ENCODE measurements at places on chromosomes 7 and 10.

GRCh38 chr10:103850572-103850895, 4.8 kb downstream of the SH3PXD2A start:
- no peak for DNase-seq

DNA sequence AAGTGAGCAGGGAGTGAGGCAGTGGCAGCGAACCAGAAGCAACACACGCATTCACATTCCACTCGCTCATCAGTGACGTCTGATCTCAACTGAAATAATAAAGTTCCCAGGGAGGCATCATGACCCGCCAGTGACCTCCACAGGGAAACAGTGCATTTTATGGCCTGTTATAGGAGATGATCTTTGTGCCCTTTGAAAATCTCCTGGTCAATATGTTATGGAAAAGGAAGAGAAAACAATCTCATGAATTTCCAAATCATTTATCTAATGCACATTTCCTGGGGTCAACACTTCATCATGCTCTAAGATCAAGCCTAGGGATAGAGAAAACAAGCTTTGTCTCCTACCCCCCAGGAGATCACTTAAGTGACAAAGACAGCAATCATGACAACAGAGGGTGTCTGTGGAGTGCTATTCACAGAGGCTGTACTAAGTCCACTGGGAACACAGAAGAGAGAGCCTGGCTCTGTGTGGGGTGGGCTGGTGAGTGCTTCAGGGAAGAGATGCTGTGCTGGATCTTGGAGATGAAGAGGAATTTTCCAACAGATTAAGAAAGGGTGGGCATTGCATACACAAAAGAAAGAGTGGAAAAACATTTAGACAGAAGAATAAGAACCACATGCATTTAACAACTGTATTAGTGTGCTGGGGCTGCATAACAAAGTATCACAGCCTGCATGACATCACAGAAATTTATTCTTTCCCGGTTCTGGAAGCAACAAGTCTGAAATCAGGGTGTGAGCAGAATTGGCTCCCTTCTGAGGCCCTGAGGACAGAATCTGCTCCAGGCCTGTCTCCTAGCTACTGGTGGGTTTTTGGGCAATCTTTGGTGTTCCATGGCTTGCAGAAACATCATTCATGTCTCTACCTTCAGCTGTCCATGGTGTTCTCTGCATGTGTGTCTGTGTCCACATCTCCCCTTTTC, 613.9 kb upstream of the IGFBP3 start:
- DNase-seq = no peak

GRCh38 chr10:122191936-122192541, 79.1 kb upstream of the BTBD16 start:
- no peak for DNase-seq

- DNase-seq = no peak
Measured at GRCh38 chr7:40551685-40552576, 417.1 kb downstream of the SUGCT start.

GRCh38 chr7:132877573-132877972, 204.3 kb downstream of the CHCHD3 start:
- DNase-seq = no peak

DNA sequence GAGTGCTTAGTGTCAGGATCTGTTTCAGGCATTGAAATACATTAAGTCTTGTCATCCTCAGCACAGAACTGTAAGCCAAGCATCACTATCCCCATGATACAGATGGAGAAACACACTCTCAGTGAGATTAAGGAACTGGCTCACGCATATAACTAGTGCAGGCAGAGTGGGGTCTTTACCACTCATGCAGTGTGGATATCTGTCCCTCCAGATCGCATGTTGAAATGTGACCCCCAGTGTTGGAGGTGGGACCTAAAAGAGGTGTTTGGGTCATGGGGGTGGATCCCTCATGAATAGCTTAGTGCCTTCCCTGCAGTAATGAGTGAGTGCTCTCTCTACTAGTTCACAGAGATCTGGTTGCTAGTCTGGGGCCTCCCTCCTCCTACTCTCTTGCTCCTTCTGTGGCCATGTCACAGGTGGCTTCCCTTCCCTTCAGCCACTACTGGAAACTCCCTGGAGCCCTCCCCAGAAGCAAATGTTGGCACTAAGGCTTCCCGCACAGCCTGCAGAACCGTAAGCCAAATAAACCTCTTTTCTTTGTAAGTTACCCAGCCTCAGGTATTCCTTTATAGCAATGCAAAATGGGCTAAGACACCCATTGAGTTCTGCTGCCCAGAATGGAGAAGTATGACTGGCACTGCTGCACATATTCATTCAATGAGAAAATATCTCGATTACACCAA, 31.8 kb upstream of the MSMB start:
- no peak for DNase-seq

DNA sequence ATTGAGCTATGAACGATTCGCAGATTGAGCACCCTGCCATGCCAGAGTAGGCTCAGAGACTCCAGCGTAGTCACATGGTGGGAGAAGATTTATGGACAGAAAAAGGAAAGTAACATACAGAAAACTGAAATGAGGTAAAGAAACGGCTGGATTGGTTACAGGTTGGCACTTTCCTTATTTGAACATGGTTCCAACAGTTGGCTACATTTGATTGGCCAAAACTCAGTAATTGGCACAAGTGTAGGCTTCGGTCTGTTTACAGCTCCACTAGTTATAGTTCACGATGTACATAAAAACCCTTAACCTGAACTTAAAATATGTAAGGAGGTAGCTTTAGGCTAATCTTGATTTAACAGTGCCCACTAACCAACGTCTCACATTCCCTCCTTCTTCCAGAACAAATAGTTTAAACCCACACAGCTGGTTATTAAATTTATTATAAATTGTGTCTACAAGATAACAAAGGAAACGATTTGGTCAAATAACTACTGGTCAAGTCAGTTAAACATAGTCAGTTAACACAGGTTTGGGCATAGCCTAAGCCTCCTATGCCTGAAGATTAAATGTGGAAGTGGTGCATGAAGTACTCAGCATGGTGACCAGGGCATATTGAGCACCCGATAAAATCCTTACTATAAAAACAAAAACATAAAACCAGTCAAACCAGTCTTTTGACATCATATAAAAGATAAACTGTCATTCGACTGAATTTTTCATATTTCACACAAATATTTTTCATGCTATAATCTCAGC, 17.9 kb upstream of the MTERF1 start:
- no peak for DNase-seq

- no peak for DNase-seq
Measured at GRCh38 chr10:83045731-83046130, 1093.6 kb upstream of the GHITM start.

DNA sequence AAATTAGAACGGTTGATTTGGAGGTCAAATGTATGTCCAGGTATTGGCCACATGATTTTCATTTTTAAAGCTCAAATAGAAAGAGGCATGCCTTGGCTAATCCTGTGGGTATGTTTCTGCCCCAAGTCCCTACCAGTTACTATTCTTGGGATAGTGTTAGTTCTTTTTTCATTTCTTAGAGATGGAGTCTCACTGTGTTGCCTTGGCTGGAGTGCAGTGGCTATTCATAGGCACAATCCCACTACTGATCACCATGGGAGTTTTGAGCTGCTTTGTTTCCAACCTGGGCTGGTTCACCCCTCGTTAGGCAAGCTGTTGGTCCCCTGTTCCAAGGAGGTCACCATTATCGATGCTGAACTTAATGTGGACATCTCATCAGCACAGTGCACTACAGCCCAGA, 46.3 kb downstream of the NRP1 start:
- no peak for DNase-seq

DNA sequence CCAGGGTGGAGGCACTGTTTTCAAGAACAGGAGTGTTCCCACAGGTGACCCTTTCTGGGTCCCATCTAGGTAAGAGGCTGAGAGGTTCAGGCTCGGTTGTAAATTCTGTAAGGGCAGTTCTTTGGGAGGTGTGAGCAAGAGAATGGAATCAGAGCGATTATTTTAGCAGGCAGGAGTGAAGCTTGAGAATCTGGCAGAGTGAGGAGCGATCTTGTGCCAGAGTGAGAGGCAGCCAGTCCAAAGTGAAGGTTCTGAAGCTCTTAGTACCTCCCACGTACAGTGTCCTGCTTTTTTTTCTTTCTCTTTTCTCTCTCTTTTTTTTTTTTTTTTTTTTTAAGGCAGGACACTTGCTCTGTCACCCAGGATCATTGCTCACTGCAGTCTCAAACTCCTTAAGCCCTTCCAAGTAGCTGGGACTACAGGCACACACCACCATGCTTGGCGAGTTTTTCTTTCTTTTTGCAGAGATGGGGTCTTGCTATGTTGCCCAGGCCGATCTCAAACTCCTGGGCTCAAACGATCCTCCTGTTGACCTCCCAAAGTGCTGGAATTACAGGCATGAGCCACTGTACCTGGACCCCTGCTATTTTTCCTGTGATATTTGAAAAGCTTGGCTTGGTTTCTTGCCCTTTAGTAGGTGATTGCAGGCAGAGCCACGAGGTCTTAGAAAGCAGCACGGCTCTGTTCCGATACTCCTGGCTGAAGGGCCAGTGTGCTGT, 10.9 kb downstream of the POR start:
- DNase-seq = no peak

- no peak for DNase-seq
Measured at GRCh38 chr10:12643279-12643678, 293.9 kb downstream of the CAMK1D start.

DNA sequence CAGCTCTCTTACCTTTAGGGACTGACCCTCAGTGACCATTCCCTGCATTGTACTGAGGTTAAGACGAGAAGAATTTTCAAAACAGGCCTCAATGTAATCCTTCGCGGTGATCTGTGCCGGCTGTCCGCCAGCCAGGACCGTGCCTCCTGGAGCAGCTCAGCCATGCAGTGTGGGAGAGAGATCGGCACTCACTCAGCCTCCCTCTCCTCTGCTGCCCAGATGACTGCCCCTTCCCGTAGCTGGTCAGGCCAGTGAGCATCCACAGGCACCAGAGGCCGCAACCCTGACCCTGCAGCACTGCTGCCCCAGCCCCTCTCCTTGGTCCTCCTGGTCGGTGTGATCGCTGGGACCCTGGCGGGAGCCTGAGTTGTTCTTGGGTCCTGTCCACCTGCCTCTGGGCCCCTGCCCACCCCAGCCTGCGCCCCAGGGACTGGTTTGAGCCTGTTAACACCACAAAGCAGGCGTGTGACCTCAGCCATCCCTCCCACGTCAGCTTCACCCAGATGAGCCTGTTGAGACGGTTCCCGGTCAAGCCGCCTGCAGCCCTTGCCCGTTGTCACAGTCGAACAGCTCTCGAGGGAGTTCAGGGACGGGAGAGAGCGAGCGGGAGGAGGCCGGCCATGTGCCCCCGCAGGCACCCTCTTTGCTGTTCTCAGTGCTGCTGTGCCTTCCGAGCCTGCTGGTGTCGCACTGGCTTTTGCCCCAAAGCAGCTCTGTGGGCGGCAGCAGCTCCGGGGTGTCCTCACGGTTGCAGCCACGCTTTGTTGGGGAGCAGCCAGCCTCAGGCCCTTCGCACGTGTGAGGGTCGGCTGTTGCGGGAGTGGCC, 37.2 kb downstream of the NKX6-2 start:
- DNase-seq = no peak

GRCh38 chr7:111796671-111797070, 234.4 kb upstream of the IMMP2L start:
- no peak for DNase-seq

DNA sequence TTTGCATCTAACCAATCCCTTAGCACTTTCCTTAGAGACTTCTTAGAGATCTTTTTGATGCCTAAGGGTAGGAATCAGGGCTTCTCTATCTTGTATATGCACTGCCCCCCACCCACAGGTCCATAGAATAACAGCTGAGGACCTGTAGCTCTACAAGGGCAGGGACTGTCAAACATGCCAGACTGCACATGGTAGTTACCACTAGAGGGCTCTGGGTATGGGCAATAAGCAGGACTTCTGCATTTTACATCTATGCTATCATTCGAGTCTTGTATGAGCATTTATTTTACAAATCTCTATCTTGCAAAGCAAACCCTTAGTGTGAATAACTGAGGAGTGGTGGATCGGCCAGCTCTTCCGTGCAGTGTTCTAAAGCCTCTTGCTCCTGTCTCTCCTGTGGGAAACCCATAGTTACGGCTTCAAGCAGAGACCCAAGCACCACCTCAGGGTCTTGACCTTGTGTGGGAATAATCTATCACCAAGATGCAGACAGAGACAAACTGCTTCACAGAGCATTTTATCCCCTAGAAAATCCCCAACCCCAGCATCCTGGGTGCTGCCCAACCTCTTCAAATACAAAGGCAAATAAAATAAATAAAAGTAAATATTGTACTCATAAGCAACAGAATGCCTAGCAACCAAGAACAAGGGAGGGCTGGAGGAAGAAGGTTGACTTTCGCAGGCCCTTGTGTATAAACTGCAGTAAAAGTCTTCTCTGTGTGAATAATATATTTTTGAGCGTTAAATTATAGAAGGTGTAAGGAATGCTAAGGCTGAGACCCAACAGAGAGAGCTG, 219.3 kb downstream of the WDR11 start:
- no peak for DNase-seq

GRCh38 chr7:192701-193480, 520 bp downstream of the FAM20C start:
- no peak for DNase-seq

GRCh38 chr10:33352175-33352574, 17.7 kb upstream of the NRP1 start:
- DNase-seq = no peak

- no peak for DNase-seq
Measured at GRCh38 chr7:91953618-91954017, 13.0 kb downstream of the AKAP9 start.

GRCh38 chr7:93044147-93044810, 73.5 kb downstream of the SAMD9 start:
- DNase-seq = peak; percentile 84

GRCh38 chr7:93226310-93226709, at the start of gene HEPACAM2:
Gene HEPACAM2, minus strand, starts transcription at chr7:93226469.
- no peak for DNase-seq

- no peak for DNase-seq
Measured at GRCh38 chr7:158586499-158587161, 993 bp downstream of the PTPRN2 start.

- DNase-seq = no peak
Measured at GRCh38 chr7:128946936-128947830, 9.5 kb downstream of the IRF5 start.

DNA sequence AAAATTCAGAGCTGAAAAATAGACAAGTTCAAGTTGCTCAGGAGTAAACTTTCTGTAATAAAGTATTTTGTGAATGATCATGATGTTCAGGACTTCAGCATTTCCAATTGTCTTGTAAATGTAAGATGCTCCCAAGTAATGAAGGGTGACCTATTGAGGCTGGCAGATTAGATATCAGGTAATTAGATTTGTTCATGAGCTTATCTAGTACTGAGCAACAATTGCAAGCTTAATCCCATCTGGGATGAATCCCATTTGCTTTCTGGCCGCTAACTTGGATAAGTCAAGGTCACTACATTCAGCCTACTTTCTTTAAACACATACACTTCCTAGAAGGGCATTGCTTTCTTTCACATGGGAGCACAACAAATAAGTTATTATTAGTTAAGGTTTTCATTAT, 82.4 kb upstream of the ITGB1 start:
- no peak for DNase-seq

- no peak for DNase-seq
Measured at GRCh38 chr7:38594949-38595348, 36.2 kb downstream of the AMPH start.

DNA sequence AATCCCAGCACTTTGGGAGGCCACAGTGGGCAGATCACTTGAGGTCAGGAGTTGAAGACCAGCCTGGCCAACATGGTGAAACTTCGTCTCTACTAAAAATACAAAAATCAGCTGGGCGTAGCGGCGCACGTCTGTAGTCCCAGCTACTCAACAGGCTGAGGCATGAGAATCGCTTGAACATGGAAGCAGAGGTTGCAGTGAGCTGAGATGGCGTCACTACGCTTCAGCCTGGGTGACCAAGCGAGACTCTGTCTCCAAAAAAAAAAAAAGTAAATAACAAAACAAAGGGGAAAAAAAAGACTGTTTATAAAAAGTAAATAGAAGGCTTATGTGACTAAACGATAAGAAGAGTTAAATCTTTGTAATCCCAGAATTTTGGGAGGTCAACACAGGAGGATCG, 15.0 kb upstream of the DNMBP start:
- no peak for DNase-seq

Measured in HS-27A (cell line).